ENCODE measurements at places on chromosomes 1 and 21.
A peak's percentile ranks its signal among the peaks of the same experiment; 100 is the strongest.

DNA sequence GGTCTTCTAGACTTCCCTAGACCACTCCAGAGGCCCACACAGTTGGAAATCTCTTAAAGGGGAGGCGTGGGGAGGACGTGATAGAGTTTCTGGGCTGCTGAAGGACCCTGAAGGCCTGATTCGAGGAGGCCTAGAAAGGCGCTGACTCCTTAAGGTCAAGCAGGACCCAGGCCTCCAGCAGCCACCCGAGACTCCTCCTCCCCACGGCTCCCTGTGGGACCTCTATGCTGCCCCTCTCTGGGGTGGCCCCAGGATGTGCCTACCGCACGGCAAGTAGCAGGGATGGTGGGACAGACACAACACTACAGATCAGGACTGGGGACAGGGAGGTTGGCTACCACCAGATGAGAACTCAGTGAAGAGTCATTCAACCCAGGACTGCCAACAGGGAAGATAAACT, 77.5 kb downstream of the GLIS1 start:
- DNase-seq, result no peak

- no peak for DNase-seq
Measured at GRCh38 chr1:112894010-112894292, 62.0 kb downstream of the SLC16A1 start.

DNA sequence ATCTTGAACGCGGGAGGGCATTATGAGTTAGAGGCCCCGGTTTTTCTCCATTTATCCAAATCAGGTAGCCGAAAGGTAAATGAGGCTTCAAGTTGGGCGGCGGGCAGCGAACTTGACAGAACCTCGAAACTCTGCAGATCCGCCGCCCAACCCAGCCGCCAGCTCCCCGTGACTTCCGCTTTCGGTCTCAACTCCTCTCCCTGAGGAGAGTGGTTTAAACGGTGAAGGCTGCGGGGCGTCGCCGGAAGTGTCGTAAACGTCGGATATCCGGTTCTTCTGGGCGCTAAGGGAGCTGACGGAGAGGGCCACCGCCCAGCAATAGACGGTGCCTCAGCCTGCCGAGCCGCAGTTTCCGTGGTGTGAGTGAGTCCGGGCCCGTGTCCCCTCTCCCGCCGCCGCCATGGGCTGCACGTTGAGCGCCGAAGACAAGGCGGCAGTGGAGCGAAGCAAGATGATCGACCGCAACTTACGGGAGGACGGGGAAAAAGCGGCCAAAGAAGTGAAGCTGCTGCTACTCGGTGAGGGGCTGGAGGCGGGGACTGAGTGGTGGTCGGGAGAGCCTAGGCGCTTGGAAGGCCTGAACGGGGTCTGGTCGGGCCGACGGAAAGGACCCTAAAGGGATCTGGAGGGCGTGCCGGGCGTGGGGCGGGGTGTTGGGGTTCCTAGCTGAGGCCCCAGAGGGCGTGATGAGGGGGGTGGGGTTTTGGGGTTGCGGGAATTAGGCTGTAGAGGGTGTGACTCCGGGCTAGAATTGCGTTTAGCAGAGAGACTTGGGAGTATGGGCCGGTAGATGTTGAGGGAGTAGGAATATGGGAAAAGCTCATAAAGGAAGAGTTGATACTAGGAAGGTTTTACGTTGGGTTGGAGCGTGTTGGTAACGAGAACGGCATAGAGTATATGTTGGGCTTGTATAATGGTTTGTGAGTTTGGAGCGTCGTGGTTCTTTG, at the start of gene GNAI3:
Gene GNAI3 (plus strand): TSS at position 295 of the 947 bp plus-strand sequence. CDS start 106 bp downstream, at position 401.
- DNase-seq, result peak; percentile 98

- no peak for DNase-seq
Measured at GRCh38 chr1:21124846-21125245, 51.9 kb downstream of the EIF4G3 start.

DNA sequence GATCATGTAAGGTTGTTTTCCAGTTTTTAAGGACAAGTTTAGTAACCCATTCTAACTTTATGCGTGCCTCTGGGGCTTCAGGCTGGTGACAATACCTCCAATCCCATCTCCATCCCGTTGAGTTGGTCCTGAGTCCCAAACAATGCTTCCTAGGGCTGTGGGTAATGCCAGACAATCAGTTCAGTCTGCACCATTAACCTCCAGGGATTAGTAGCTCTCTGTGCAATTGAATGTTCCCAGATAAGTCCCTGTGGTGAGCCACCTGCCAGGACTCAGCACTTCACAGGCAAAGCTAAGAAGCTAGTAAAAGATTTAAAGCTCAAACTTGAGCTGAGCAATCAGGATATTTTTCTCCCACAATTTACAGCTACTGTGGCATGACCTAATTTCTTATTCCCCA, 462.2 kb upstream of the PTBP2 start:
- no peak for DNase-seq
